ENCODE measurements at places on chromosomes 2 and 18.

- peak overlapping the region; percentile 14 for H3K27ac ChIP-seq
- no peaks in the 10 kb centered on the region for H3K27me3 ChIP-seq
- H3K4me3 ChIP-seq = no peak overlapping the region
- no peaks in the 10 kb centered on the region for H3K36me3 ChIP-seq
Measured at GRCh38 chr2:204776781-204777559, 231.7 kb downstream of the PARD3B start.

- H3K36me3 ChIP-seq = peaks cover 5% of the 10 kb centered on the region
- no peak overlapping the region for H3K4me3 ChIP-seq
- no peaks in the 10 kb centered on the region for H3K27me3 ChIP-seq
- peaks cover 9% of the 10 kb centered on the region for H3K4me1 ChIP-seq
- no peak overlapping the region for H3K27ac ChIP-seq
Measured at GRCh38 chr18:10424585-10425307, 29.7 kb upstream of the APCDD1 start.

- DNase-seq = no peak
- peaks cover 17% of the 10 kb centered on the region for H3K4me1 ChIP-seq
- no peaks in the 10 kb centered on the region for H3K36me3 ChIP-seq
- H3K27me3 ChIP-seq = no peaks in the 10 kb centered on the region
Measured at GRCh38 chr2:167942366-167943081, 304.9 kb downstream of the STK39 start.

- H3K4me3 ChIP-seq = no peak overlapping the region
- no peak overlapping the region for H3K27ac ChIP-seq
- peaks cover 11% of the 10 kb centered on the region for H3K36me3 ChIP-seq
- H3K27me3 ChIP-seq = no peaks in the 10 kb centered on the region
- peaks cover 11% of the 10 kb centered on the region for H3K4me1 ChIP-seq
Measured at GRCh38 chr2:105032476-105032875, 5.4 kb upstream of the MRPS9 start.

GRCh38 chr2:109437325-109438090 lies 176.3 kb downstream of the SEPTIN10 start:
- H3K4me3 ChIP-seq = no peak overlapping the region
- H3K4me1 ChIP-seq = peaks cover 57% of the 10 kb centered on the region
- no peak for DNase-seq

DNA sequence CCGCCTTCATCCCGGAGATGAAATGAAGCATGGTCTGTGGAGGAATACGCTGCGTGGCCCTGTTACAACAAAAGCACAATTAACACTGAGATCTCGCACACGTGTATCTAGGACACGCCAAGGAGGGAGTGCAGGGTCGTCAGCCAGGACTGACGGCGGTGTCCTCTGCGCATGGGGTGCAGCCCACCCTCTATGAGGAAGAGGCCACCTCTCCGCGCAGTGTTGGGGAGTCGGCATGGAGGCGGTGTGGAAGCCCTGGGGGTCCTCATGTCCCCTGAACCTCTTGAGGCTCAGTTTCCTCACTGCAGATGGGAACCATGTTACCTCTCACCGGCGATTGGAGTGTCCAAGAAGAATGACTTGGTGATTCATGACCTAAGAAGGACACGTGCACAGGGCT lies 86.0 kb upstream of the ZNF236 start:
- no peak overlapping the region for H3K4me3 ChIP-seq
- H3K27me3 ChIP-seq = no peaks in the 10 kb centered on the region
- no peaks in the 10 kb centered on the region for H3K4me1 ChIP-seq
- no peaks in the 10 kb centered on the region for H3K36me3 ChIP-seq

DNA sequence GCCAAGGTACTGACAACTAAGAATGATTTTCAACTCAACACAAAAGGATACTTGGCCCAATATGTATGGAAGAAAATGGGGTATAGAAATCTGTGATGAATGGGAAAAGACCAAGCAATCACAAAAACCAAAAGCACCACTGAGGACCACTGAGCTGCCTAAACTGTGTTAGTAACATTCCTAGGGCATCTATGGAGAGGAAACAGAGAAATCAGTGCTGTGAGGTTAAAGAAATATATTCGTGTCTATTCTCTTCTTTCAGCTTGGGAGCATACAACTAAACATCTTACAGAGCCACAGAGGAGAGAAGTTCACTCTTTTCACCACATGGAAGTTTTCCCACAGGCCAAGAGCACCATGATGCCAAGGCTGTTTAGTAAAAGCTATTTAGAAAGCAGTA lies 47.3 kb upstream of the CALCRL start:
- no peaks in the 10 kb centered on the region for H3K4me1 ChIP-seq
- DNase-seq = no peak
- H3K4me3 ChIP-seq = no peak overlapping the region

DNA sequence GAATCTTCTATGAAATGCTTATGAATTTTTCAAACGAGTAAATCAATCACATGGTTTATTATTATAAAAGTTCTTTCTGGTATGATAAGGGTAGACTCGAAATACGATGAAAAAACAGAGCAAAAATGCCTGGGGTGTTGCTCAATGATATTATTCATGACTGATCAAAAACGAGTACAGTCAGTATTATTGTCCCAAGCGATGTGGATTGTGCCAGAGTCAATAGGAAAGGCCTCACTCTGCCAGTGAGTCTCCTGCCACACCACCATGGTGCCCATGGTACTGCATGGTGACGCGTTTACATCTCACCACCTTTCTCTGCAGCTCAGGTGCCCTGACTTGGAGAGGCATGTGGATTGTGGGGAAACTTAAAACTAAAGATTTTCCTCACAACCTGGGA lies 58.5 kb downstream of the KCTD1 start:
- H3K27me3 ChIP-seq = peaks cover 3% of the 10 kb centered on the region
- no peak for DNase-seq
- H3K27ac ChIP-seq = no peak overlapping the region
- H3K36me3 ChIP-seq = peaks cover 76% of the 10 kb centered on the region
- H3K4me1 ChIP-seq = peaks cover 22% of the 10 kb centered on the region

DNA sequence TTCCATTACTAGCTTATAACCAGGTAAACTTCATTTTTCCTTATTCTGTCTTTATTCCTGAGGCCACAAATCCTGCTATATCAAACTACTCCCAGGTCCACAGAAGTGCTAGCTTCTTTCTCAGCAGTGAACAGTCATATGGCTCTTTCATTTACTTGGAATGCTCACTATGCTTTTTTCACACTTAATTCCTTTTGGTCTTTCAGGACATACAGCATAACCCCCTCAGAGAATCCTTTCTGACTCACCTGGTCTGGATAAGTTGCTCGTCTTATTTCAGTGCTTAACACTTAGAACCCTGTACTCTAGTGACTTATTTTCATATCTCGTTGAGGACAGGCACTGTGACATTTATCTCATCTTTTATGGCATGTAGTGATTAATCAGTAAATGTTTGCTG lies 325.0 kb upstream of the UBE2E3 start:
- peaks cover 3% of the 10 kb centered on the region for H3K27me3 ChIP-seq
- no peak for DNase-seq
- H3K27ac ChIP-seq = no peak overlapping the region
- H3K36me3 ChIP-seq = no peaks in the 10 kb centered on the region
- no peak overlapping the region for H3K4me3 ChIP-seq

GRCh38 chr2:85462322-85462721 lies 43.8 kb downstream of the SH2D6 start:
- peaks cover 6% of the 10 kb centered on the region for H3K4me1 ChIP-seq
- no peak for DNase-seq
- peaks cover 6% of the 10 kb centered on the region for H3K27me3 ChIP-seq
- no peaks in the 10 kb centered on the region for H3K36me3 ChIP-seq

GRCh38 chr2:34492561-34493455 lies 893.7 kb upstream of the FAM98A start:
- no peak overlapping the region for H3K4me3 ChIP-seq
- H3K27ac ChIP-seq = peak overlapping the region; percentile 43
- H3K4me1 ChIP-seq = no peaks in the 10 kb centered on the region
- no peaks in the 10 kb centered on the region for H3K36me3 ChIP-seq
- no peak for DNase-seq
- peaks cover 2% of the 10 kb centered on the region for H3K27me3 ChIP-seq

DNA sequence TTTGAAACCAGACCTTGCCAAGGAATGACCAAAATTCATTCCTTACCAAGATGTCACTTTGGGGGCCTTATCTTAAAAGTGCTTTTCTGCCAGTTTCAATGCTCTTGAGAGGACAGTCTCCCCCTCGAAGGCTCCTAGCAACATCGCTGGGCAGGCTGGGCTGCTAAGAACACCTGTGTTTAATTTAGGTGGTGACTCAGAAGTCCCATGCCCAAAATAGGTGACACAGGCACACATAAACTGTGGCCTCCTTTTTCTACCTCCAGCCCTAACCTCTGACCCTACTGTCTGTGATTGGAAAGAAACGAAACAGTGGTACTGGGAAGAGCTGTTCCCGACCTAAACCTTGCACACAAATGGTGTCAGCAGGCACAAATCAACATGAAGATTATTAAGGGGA lies 28.7 kb upstream of the ROCK2 start:
- H3K4me1 ChIP-seq = peaks cover 75% of the 10 kb centered on the region
- H3K27me3 ChIP-seq = peaks cover 3% of the 10 kb centered on the region
- no peaks in the 10 kb centered on the region for H3K36me3 ChIP-seq
- H3K27ac ChIP-seq = peak overlapping the region; percentile 96

GRCh38 chr2:43114210-43114609 lies 112.2 kb downstream of the ZFP36L2 start:
- H3K4me3 ChIP-seq = no peak overlapping the region
- no peak overlapping the region for H3K27ac ChIP-seq
- DNase-seq = no peak
- H3K36me3 ChIP-seq = peaks cover 8% of the 10 kb centered on the region
- H3K27me3 ChIP-seq = peaks cover 6% of the 10 kb centered on the region

DNA sequence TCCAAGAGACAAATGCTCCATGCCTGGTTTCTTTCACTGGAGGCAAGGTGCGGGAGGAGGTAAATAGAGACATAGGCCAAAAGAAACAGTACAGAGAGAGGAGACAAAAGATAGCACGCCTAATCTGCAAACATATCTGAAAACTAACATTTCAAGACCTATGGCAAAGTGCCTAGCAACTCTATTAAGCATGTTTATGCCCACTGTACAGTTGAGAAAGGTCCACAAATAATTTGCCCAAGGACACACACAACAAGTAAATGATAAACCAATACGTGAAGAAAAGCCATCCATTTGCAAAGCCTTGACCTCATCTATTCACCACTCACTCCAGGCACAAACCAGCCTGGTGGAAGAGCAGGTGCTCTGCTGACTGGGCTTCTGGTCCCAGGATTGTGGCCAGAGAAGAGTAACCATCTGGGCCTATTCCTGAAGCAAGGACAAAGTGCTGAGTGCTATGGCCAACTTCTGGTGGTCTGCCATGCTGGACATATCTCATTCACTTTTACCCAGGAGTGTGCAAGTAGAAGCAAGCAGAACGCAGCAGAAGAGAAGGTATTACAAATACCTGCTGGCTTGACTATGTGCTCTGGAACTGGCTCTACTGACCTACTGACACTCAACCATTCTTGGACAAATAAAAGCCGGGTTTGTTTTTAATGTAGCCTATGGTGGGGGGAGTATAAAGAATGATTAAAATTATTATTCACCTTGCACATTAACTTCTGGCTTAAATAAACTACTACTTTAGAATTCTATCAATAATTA lies 25.3 kb downstream of the TMEM131 start:
- peak overlapping the region; percentile 81 for H3K27ac ChIP-seq
- H3K27me3 ChIP-seq = no peaks in the 10 kb centered on the region
- no peak overlapping the region for H3K4me3 ChIP-seq
- no peak for DNase-seq

DNA sequence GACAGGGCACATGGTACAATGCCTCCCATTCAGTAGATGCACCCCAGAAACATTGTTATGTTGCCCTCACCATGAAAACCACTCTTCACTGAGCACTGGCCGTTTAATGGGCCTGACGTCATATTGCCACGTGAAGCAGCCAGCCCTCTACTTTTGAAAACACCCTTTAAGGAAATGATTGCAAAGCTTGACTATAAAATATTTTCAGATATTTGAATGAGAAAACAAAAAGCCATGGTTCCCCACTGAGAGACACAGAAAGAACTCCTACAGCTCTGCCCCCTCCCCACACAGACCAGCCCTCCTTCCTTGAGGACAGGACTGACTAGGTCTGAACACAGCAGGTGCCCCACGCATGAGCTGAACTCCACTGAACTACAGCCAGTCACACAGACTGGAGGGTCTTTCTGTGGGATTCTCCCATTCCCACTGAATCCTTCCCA lies 349.1 kb downstream of the ANAPC1 start:
- H3K4me3 ChIP-seq = no peak overlapping the region
- peaks cover 7% of the 10 kb centered on the region for H3K27me3 ChIP-seq
- H3K4me1 ChIP-seq = peaks cover 20% of the 10 kb centered on the region
- peak overlapping the region; percentile 36 for H3K27ac ChIP-seq
- no peak for DNase-seq

GRCh38 chr2:217314021-217314460 lies 454.2 kb upstream of the TNP1 start:
- peak overlapping the region; percentile 99 for H3K27ac ChIP-seq
- H3K4me3 ChIP-seq = no peak overlapping the region
- H3K4me1 ChIP-seq = peaks cover 20% of the 10 kb centered on the region
- peaks cover 43% of the 10 kb centered on the region for H3K36me3 ChIP-seq
- peaks cover 3% of the 10 kb centered on the region for H3K27me3 ChIP-seq

- no peaks in the 10 kb centered on the region for H3K36me3 ChIP-seq
- peaks cover 16% of the 10 kb centered on the region for H3K4me1 ChIP-seq
- no peak overlapping the region for H3K4me3 ChIP-seq
- H3K27ac ChIP-seq = no peak overlapping the region
- DNase-seq = no peak
Measured at GRCh38 chr2:29360016-29360784, 245.0 kb downstream of the CLIP4 start.

DNA sequence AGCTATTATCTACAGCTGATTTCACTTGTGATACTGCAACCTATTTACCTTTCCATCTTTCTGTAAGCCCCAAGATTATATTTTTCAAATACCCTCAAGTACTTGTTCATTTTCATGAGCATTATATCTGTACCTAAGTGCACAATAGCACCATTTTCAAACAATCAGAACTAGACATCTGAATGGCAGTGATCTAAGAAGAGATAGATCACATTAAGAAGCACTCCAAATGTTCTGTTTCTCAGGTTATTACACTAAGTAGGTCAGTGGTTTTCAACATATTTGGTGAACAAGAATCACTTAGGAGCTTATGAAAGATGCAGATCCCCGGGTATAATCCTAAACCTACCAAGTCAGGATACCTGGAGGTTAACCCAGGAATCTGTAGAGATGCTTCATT lies 872.7 kb downstream of the DCDC2C start:
- no peaks in the 10 kb centered on the region for H3K27me3 ChIP-seq
- DNase-seq = no peak
- H3K4me3 ChIP-seq = no peak overlapping the region

GRCh38 chr2:31382452-31383120 lies 32.0 kb downstream of the XDH start:
- no peaks in the 10 kb centered on the region for H3K4me1 ChIP-seq
- no peak for DNase-seq
- no peak overlapping the region for H3K4me3 ChIP-seq
- peaks cover 22% of the 10 kb centered on the region for H3K27me3 ChIP-seq

DNA sequence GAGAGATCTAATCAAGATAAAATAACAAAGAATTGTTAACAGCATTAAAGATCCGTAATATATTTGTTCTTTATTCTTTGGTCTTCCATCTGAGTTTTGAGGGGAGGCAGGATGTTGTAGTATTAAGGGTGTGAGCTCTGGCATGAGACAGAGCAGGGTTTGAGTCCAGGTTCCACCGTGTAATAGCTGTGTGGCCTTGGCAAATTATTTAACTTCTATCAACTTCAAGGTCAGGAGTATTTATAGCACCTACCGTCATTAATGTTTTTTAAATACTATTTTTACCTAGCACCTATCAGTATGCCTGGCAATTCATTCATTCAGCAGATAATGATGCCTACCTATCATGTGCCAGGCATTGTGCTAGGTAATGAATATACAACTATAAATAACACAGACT lies 180.1 kb upstream of the NABP1 start:
- peak overlapping the region; percentile 19 for H3K27ac ChIP-seq
- no peak overlapping the region for H3K4me3 ChIP-seq

Data from nephron progenitor cell (in vitro differentiated cells).